GM04504 (cell line): ENCODE measurements at places on chromosomes 5 and 9.

GRCh38 chr9:110029956-110030480 is 177.9 kb downstream of the C9orf152 start:
- DNase-seq: no peak

DNA sequence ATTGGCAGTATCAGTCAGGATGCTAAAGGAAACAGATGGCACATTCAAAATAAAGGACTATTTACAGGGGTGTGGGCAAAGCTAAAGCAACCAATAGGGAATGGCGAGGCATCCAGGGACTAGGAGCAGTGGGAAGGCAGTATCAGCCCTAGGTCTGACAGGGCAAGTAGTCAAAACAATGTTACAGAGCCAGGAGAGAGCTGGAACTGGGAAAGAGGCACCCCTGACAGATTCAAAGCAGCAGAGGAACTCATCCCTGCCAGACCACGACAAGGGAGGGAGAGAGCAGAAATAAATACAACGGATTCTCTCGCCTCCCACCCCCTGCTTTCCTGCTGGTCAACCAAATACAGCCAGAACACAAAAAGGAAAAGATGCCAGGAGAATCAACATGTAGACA is 371.5 kb downstream of the NR2F1-AS1 start:
- DNase-seq: no peak

GRCh38 chr5:50745221-50745910 is 78.9 kb downstream of the PARP8 start:
- DNase-seq: no peak

- peak; percentile 26 for DNase-seq
Observed at GRCh38 chr5:59380350-59380951, 513.1 kb downstream of the PDE4D start.

DNA sequence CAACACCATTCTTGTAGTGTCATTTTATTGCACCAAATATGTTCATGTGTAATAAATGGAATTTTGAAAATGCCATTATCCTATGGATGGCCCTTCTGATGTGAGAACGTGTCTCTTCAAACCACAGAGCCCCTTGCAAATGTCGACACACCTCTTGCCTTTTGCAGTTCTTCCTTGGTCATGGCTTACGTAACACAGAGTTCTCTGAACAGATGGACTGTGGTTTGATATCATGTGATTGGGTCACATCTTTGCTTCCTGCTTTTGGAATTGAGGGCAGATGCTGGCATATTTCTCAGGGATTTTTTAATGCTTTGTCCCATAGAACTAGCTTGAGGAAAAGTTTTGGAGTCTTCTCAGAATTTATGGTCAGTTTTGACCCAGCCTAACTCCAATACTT is 4.6 kb downstream of the TGFBR1 start:
- DNase-seq: no peak

- DNase-seq: no peak
Observed at GRCh38 chr9:129287619-129288305, 109.7 kb upstream of the IER5L start.

- DNase-seq: no peak
Observed at GRCh38 chr9:21854594-21854993, 52.2 kb downstream of the MTAP start.

DNA sequence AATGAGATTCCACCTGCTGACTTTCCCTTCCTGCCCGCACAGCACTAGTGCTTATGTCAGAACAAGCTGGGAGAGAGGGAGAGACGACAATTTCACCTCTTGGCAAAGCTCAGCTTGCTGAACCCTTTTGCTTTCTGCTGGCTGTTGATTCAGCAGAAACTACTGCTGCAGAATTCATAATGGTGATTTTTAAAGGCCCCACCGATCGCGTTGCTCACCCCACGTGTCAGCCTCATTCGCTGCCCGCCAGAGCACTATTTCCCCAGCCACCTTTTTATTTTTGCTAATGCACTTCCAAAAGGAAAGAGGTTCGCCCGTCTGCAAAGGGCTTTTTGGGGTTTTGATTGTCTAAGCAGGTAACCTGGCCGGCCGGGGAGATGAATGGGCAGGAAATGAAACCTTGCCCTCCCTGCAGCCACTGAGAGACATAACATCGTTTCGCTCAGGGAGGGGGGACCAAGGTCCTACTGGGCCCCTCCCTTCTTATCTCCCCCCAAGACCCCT is 1.3 kb downstream of the PPP2R2B start:
- DNase-seq: no peak
